Kidney capillary endothelial cell (primary cell): ENCODE measurements at places on chromosomes 7 and 10.
A peak's percentile ranks its signal among the peaks of the same experiment; 100 is the strongest.

DNA sequence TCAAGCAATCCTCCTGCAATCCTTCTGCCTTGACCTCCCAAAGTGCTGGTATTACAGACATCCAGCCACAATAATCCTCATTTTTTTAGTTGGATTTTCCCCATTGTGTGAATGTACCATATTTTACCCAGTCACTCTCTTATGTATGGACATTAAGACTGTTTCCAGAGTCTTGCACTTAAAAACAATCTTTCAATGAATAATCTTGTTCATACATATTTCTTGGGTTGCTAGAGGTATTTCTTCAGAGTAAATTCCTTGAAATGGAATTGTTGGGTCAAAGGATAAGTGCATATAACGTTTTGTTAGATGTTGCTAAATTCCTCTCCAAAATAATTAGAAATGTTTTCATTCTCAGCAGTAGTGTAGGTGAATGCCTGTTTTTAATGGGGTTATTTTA lies 283.1 kb upstream of the KAT6B start:
- no peak for DNase-seq

DNA sequence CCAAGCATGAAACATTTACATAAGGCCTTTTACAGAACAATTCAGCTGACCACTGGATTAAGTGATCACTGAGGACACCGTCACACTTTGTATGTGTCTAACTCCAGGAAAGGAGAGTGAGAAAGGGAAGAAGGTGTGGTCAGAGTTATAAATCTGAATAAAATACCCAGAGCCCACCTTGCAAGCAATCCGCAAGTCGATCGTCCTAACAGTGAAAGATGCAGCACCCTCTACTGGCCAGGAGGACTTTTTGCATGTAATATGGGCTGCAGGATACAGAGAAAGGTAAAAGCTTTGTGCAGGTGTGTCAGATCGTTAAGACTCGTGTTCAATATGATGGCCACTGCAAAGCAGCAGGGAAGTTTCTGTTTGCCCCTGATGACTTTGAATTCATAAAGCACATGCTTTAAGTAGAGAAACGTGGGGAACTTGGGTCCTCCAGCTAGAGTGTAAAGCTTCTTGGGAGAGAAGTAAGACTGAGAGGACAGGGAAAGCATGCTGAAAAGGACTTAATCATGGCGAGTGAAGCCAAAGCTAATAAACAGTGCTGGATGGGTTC lies 68.5 kb upstream of the BMPER start:
- no peak for DNase-seq

GRCh38 chr7:49245062-49245461 lies 320.7 kb downstream of the CDC14C start:
- no peak for DNase-seq

DNA sequence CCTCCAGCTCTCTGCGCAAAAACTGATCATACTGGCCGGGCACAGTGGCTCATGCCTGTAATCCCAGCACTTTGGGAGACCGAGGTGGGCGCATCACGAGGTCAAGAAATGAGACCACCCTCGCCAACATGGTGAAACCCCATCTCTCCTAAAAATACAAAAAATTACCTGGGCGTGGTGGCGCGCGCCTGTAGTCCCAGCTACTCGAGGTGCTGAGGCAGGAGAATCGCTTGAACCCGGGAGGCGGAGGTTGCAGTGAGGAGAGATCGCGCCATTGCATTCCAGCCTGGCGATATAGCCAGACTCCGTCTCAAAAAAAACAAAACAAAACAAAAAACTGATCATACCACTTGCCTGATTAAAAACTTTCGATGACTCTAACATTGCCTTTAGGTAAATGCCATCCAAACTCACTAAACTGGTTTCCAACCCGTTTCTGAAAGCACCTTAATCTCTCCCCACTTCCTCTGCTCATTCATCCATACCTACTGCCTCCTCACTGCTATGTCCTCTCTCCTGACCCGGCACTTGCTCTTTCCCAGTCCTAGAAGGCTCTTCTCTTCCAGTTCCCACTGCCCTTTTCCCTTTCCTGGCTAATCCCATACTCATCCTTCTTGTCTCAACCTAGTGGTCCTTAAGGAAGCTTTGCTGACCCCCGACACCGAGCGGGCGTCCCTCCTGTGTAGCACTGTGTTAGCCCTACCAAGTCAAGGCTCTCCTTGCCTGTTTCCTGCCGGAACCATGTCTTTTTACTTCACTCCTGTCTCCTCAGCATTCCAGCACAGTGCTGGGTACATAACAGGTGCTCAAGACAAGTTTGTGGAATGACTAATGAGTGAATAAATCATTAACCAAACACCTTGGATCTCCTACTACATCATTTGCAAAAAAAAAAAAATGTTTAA lies 686 bp upstream of the MIOS start:
- no peak for DNase-seq

DNA sequence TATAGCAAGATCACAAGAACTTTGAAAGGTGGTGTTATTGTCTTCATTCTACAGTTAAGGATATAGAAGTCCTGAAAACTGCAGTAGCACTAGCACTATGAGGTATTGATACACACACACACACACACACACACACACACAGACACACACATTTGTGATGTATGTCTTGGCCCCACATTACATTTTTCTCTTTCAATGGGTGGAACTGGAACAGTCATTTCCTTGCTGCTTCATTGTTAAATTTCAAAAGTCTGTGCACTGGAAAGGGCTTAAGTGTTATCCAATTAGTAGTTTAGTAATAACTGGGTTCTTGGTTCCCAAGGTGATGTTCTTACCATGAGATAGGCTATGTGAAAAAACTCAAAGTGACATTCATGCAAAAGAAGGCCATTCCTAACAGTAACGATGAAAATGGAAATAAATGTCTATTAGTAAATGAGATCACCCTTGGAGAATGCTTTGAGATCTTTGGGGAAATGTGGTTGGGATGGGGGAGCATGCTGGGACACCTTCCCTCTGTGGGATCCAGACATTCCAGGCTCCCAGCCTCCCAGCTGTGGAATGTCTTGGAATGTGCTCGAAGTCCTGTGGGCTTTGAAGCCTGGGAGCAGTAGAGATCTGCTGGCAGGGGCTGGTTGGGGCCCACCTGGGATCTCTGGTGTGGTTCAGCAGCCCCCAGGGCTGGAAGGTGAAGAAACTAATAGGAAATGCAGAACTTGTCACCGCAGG lies 37.4 kb upstream of the CALD1 start:
- DNase-seq: peak; percentile 52
